Stimulated activated naive CD4-positive, alpha-beta T cell (primary cell): ENCODE measurements at places on chromosomes 5 and 9.

- DNase-seq, result no peak
These were observed 35.8 kb downstream of the FSD1L start for GRCh38 chr9:105483618-105484017.

- no peak for DNase-seq
These were observed 2.6 kb upstream of the MSX2 start for GRCh38 chr5:174721530-174722432.

DNA sequence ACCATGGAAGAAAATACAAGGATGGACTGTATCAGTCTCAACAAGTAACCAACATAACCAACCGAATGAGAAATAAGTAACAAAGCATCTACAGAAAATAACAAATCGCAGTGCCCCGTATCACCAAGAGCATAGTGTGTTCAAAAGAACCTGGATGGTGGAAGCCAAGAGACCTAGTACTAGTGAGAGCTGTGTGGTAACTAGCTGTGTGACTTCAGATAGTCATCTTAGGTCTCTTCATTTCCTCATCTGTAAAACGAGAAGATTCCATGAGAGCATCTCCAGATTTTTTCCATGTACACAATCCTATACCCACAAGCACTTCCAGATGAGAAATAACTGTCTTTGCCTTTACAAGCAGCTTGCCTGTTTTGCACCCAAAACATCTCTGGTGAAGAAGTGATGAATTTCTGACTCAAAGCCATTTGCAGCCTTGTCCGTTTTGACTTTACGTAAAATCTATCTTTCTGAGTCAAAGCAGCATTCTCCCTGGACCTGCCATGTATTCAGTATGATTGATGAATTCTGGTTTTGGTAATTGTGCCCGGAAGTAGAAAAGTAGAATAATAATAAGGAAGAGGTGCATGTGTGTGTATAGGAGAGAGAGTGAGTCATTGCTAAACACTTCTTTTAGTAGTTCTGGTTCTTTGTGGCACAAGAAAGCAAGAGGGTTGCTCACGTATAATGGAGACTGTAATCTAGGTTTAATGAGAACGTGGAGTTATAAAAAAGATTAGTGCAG is 41.0 kb downstream of the AOPEP start:
- no peak for DNase-seq

DNA sequence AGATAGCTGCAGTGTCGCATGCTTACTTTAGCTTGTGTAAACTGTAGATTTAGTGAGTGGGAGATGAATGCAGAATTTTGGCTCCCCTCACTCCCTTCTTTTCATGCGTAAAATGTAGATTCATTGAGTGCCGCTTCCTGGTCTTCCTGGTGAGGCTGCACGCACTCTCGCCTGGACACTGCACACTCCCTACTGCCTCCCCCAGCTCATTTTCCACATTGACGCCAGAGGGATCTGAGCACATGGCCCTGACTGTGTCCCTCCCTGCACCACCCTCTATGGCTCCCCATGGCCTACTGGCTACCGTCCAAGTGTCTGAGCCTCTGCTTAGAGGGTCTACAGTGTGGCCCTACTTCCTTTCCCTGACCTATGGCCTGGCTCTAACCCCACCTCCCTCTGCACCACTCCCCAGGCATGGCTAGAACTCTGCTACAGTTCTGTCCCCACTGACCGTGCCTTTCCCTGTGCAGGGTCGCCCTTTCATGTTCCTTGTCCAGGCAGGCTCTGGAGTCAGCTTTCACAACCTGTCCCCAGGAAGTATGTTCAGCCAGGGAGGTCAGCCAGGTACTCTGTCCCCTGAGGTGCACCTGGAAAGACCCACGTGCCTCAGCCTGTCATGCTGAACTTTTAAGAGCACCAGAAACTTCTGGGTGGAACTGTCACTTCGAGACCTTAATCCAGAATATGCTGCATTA is 160.6 kb downstream of the COL23A1 start:
- DNase-seq, result no peak

GRCh38 chr5:143051244-143052058 is 281.3 kb downstream of the ARHGAP26 start:
- DNase-seq, result no peak

GRCh38 chr5:80191991-80192398 is 63.9 kb downstream of the SERINC5 start:
- peak; percentile 60 for DNase-seq

DNA sequence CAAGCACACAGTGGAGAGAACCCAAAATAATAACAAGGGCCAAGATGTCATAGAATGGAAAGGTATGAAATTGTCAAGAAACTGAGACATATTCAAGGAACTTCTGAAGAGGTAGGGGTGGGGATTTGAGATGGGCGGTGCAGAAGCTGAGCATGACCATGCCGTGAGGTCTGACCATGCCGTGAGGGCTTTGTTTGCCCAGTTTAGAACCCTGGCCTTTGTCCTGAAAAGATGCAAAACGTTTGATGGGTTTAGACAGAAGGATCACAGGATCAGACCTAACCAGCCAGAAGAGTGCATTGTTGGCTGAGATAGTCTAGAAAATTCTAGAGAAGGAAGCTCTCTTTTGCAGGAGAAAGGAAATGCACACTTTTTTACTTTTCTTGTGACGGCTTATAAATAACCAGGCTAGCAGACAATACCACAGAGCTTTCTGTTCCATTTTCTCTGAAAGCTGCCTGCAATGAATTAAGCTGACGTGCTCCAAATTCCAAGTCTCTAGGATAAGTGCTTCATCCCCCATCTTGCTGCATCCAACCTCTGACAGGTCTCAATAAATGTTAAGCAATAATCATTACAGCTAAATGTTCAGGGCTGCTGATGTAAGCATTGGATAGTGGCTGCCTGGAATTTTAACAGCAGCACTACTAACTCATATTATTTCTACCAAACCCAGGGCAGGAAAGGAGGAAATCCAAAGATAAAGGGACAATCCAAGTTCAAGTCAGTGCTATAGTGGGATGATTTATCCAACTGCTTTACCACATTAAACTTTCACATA is 110.9 kb upstream of the IL6ST start:
- DNase-seq, result no peak

DNA sequence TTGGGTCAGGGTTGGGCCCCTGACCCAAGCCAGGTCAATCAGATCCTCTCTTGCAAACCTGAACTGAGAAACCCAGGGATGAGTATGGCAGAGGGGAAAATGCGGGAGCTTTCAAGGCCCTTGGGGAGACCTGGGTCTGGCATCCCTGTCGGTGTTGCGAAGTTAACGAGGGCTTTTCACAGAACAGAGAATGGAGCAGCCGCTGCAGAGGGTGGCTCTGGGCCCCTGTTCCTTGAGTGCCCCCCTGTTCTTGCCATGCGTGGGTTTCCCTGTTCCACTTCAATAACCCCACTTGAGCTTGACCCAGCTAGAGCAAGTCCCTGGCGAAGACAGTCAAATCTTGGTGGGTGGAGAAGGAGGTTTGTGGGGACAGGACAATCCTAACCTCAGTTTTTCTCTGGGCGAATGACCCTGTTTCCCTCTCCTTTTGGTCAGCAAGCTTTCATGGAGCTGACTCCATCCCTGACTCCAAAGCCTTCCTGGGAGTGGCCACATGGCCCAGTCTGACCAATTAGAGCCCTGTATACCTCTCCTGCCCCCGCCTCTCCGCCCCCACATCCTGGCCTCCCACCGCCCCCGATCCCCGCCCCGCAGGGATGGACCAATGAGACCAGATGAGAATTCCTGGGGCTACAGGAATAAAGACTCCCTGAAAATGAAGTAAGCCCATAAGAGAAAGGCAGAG is 2.9 kb upstream of the VDAC1 start:
- DNase-seq, result no peak

- no peak for DNase-seq
These were observed 6.0 kb downstream of the TMEM171 start for GRCh38 chr5:73126381-73126780.

- no peak for DNase-seq
These were observed 8.2 kb upstream of the ZFYVE16 start for GRCh38 chr5:80399526-80400239.

DNA sequence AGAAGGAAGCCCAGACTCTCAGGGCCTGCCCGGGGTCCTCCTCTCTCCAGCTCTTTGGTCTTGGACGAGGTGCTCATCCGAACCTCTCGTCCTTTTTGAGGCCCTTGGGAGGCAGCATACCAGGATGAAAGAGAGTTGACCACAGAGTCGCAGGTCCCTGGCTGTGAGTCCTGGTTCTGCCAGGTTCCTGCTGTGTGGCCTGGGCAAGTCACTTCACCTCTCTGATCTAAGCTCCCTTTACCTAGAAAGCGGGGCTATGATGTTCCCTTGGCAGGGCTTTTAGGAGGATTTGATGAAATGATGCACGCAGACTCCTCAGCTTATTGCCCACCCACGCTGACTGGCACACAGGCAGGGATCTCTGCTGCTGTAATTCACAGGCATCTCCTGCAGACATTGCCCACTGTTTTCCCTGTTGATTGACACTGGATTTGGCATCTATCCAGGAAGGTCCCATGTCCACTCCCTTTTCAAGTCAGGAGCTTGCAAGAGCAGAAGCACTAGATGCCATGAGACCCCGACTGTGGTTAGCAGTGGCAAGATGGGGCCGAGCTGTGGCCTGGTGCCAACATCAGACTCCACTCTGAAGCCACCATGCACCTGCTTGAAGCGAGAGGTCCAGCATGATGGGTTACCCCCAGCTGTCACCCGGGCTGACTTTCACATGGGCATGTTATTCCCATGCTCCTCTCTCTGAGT is 71.5 kb downstream of the MACROH2A1 start:
- no peak for DNase-seq

DNA sequence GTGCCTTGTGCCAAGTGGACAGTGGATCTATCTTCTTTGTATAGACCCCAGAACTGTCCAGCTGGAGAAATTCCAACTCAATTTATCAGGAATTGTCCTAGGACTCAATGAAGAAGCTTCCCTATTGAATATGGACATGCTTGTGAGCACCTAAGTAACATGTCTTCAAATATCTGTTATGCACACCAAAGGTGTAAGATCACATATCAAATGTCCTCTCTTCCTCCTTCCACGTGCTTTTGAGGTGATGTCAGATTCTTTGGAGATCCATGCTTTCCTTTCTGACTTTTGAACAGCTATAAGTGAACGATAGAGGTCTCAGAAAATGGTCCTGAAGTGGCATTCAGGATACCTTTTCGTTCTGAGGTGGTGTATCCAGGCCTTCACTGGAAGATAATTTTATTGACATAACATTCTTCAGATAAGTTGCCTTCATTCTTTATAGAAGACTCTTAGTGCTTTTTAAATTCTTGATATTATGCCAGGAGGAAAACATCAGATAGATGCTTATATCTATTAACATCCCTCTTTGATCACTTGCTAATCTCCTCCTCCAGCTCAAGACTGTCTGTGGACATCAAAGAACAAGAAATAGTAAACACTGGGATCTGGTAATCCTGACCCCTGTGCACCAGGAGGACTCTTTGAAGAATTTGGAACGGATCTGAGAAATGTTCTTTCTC is 246.4 kb downstream of the SMARCA2 start:
- DNase-seq, result no peak

DNA sequence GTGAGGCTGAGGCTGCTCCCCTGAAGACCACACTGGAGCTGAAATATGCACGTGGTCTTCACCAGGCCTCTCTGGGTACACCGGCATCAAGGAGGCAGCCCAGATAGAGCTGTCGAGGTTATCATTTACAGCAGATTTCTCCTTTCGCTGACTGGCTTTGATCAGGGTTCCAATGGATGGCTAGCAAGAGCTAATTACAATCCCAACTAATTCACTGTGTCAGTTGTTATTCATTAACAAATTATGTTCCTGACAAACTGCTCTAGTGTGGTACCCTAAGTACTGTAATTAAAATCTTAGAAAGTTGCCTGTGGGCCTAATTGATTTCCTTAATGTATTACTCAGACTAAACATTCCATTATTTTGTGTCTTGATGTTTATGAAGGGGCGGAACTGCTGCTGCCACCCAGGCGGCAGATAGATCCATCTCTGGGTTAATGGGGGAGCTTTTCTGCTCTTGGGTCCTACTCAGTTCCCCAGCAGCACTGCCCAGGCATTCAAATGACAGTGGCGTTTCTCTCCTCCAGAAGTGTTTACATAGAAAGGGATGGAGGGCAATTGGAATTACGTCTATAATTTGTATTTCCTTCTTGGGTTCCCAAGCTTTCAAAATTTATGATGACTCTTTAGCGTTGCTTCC is 71.7 kb upstream of the RAD23B start:
- no peak for DNase-seq

- no peak for DNase-seq
These were observed 23.1 kb downstream of the CENPK start for GRCh38 chr5:65539827-65540226.

- DNase-seq, result no peak
These were observed 470.7 kb upstream of the TRPC7 start for GRCh38 chr5:136836093-136836492.

DNA sequence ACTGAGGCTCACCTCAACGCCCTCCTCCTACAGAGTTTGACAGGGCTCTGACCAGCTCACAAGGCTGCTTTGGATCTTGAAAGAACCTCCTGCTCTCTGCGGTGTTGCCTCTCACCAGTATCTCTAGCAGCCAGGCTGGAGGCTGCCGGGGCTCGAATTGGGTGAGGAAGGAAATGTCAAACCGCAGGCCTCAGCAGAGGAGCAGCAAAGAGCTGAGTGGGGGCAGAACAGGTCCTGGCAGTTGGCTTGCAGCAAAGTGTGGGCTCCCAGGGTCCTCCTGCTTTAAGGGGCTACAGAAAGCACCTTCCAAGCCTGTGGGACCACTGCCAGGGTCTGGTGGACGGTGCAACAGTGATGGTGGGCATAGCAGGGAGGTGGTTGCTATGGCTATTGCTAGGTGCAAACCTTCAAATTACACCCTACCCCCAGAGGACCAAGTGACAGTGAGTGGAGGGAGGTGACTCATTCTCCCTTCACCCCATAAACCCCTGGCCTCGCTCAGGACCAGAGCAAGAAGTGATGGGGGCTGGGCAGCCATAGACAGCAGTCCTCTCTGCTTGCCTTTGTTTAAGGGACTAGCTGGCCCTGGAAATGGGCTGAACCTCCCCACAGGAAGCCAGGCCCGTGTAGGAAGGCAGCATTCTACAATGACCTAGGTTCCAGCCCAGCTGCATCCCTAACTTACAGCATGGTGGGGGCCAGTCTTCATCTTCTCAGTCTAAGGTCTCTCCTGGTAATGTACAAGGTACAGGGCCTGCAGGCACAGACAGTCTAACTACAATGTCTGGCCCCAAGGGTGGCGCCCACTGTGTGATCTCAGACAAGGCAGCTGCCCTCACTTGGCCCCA is 18.7 kb downstream of the LCP2 start:
- DNase-seq, result peak; percentile 91

DNA sequence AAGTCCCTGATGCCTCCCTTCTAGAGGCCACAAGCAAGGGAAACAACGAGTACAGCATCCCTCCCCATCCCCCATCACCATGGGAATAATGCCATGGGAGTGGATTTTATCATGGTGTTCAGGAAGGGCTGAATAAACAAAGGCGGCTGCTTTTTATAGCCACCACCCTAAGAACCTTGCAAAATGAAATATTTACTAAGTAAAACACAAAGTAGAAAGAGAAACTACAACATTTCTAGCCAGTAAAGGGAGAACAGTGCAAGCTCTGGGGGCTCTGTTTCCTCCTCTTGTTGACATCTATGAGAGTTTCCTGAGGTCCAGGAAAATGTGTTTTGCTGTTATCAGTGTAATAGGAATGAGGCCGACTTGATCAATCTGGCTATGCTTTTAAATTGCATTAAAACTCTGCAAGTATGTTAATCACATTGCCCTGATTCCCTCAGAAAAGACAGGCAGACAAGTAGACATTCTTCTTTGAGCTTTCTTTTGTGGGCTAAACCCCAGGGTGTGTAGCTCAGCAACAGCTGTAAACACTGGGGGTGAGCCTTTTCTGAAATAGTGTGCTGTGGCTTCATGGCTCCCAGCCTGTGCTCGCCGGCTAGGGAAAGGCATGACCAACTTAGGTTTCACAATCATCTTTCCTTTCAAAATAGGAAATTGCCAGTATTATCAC is 31.1 kb downstream of the SV2C start:
- DNase-seq, result no peak
